ENCODE measurements at places on chromosomes 11 and 22.

GRCh38 chr11:9206496-9206895 is 58.7 kb downstream of the DENND5A start:
- no peak for DNase-seq

DNA sequence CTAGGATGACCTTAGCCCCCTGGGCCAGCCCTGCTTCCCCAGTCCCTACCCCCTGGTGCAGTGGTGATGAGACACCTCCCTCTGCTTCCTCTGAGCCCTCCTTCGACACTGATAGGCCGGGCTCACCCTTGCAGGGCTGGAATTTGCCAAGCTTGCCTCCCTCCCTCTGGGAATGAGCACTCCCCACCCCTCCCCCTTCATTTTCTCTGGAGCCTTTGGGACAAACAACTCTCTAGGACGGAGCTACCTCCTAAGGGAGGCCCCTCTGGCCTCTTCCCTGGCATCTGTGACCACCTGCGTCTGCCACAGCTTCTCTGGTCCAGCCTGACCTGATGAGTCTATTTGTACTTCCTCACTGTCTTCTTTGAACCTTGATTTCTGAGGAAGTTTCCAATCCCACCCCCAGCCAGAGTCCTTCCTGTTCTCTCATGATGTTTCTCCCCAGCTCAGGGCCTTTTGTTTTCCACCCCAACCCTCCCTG is 53.3 kb upstream of the ADA2 start:
- no peak for DNase-seq

- DNase-seq = no peak
These were observed 3.0 kb downstream of the GAS2L1 start for GRCh38 chr22:29309332-29310064.

- no peak for DNase-seq
These were observed 988 bp upstream of the FLI1 start for GRCh38 chr11:128692753-128693415.

GRCh38 chr11:44067266-44067665 is 1.2 kb downstream of the ACCS start:
- no peak for DNase-seq

DNA sequence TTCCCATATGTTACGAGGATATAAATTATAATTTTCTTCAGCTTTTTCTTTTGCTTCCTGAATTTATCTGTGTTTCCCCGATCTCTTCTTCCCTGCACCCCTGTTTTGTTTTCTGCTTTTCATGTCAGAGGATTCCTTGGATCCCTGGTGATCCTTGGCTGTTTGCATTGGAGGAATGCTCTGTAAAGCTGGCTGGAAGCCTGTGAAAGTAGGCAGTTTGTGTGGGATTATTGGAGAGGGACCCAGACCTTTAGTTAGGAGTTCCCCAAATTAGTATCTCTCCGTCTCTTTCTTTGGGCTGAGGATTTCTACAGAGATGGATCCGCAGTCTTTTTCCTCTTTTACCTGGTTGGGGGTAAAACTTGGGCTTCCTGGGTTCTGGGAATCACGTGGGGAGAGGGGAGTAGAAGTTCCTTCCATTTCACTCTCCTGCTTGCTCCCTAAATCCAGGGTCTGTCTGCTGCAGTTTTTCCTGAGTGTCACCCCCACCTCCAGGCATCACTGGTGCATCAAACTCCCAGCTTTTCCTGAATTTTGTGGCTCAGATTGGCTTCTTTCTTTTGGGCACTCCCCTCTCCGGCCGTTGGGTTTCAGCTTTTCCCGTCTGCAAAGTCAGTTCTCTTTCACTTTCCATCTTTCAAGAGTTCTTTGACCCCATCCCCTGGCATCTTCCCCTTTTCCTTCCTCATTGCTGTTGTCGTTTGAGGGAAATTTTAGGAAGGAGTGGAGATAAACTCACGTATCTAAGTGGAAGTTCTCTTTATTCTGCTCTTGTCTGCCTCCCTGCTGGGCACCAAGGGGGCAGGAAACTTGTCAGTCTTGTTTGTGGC is 79.1 kb upstream of the ALX4 start:
- DNase-seq = no peak
